ENCODE measurements at places on chromosomes 6 and 20.

DNA sequence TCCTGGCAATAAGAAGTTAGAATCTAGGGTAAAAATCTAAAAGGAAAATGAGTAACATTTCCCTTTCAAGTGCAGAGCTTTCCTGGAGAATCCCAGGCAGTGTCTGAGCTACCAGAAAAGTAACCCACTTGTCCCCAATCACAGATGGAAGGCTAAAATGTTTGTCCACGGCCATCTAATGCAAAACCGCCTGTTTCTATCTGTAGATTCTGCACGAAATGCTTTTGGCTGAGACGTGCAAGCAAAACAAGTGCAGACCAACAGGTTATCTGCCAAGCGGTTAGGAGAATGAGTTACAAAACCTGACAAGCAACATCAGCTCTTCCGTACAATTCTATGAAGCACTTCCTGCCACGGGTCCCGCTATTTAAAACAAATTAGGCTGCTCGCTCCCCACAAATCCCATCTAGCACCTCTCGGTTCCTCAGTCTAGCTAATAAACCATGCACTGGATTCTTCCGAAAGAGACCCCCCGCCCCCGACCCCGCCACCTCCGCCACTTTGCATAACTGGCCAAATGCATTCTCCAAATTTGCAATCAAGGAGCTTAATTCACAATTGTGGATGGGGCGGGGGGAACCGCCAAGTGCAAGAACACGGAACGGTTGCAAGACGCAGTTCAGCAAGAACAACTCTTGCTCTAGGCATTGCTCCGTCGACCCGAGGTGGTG, 1.4 kb downstream of the ELOVL5 start:
- no peak for DNase-seq

DNA sequence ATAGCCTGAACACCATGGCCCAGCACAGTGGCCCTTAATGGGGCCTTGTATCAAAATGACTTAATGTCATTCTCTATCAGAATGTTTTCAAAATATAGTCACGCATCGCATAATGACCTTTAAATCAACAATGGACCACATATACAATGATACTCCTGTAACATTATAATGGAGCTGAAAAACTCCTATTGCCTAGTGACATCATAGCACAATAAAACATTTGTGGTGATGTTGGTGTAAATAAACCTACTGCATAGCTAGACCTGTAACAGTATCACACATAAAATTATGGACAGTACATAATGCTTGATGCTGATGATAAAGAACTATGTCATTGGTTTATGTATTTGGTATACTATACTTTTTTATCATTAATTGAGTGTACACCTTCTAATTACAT, 9.3 kb downstream of the ELOVL5 start:
- DNase-seq, result no peak

- DNase-seq, result no peak
These were observed 1.7 kb downstream of the BNIP5 start for GRCh38 chr6:36334832-36335459.

DNA sequence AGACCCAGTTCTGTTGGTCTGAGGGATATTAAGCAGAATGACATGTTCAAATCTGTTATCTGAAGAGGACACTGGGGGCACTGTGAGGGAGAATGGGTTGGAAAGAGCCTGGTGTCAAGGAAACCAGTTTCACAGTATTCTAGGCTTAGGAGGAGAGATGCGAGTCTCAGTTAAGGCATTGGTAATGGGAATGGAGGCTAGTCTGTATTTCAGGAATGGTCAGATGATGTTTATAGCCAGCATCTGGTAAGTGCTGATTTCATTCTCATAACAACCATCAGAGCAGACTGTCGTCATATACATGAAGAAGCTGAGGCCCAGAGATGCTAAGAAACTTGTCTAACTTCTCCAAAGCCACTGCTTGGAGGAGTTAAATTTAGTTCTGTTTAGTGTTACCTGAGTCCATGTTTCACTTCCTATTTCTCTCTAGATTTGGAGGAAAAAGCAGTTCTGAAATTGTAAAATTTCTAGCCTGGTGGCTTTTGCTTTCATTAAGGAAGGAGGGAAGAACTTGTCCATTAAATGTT, 242.0 kb downstream of the ARID1B start:
- DNase-seq, result no peak

DNA sequence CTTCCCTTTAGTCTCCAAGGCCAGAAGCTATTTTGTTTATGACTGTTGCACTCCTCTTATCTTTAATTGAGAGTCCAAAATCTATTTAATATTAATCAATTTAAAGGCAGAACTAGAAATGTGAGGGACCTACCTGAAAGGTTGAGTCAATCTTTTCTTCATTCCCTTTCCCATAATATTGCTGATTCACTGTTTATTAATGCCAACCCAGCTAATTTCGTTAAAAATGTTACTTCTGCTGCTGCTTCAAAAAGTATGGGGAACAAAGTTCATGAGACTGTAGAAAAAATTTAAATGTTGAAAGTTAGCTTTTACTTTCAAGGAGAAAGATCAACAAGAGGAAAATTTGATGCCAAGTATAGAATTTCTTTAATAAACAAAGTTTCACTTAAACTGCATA, 365.3 kb downstream of the TENT5A start:
- no peak for DNase-seq

DNA sequence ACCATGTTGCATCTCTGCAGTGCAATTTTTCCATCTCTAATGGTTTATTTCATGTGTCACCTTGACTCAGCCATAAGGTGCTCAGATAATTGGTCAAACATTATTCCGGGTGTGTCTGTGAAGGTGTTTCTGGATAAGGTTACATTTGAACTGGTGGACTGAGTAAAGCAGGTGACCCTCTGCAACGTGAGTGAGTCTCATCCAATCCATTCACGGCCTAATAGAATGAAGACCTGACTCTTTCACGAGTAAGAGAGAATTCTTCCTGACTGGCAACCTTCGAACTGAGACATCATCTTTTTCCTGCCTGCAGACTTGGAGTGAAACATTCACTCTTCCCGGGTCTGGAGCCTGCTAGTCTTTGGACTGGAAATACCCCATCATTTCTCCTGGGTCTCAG, 77.1 kb upstream of the SLC22A23 start:
- no peak for DNase-seq

GRCh38 chr6:47168180-47168579, 126.0 kb upstream of the ADGRF1 start:
- no peak for DNase-seq

- peak; percentile 65 for DNase-seq
These were observed 19.6 kb upstream of the ABT1 start for GRCh38 chr6:26576929-26577719.

DNA sequence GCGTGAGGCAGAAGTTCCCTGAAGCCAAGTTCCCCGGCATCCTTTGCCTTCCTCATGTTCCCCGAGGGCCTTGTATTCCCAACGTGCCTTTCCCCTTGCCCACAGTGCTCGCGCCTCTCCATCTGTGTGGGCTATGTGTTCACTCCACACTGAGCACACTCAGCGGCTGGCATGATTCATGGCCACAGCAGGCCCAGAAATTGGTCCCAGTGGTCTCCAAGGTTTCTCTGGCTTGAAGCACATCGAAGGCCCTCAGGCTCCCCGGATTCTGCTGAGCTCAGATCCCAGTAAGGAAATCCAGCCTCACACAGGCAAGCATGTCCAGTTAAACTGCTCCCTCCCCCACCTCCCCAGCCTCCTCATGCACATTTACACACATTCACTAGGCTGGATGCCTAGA, 123.6 kb downstream of the ISM1 start:
- DNase-seq, result no peak

- DNase-seq, result no peak
These were observed 308.7 kb downstream of the PKHD1 start for GRCh38 chr6:51778666-51779065.

DNA sequence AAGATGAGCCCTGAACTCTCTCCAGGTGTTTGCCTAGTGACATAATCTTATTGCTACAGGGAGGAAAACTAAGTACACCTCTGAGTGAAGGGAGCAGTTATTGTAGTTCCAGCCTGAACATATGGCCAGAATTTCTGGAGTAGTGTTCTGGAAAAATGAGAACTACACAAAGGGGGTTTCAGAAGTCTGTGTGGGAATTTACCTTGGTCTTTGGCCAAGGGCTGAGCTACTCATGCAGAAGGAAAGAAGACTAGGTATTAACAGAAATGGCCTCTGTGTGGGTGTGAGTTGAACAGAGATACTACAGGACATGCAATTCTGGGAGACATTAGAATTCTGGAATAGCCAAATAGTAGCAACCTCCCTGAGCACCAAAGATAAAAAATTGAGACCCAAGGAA, 1009.7 kb upstream of the GJE1 start:
- DNase-seq, result no peak

- no peak for DNase-seq
These were observed 24.7 kb downstream of the KCNK17 start for GRCh38 chr6:39289490-39289889.

GRCh38 chr20:12395353-12395752, 477.7 kb downstream of the BTBD3 start:
- DNase-seq, result no peak

DNA sequence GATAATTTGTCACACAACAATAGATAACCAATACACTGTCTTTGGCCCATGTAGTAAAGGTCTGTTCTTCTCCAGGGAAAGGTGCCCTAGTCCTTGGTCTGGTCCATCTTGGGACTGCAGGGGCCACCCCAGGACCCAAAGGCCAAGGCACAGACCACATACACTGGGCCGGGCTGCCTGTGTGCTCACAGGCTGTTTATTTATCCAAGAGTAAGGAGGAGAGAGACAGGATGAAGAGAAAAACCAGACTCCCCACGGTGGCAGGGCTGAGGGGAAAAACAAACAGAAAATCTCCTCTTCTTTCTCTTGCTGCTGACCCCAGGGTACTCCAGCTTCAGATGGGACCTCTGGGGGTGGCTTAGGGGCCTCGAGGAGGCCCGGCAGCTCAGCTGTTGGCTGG, 6.5 kb upstream of the CDK5RAP1 start:
- no peak for DNase-seq

DNA sequence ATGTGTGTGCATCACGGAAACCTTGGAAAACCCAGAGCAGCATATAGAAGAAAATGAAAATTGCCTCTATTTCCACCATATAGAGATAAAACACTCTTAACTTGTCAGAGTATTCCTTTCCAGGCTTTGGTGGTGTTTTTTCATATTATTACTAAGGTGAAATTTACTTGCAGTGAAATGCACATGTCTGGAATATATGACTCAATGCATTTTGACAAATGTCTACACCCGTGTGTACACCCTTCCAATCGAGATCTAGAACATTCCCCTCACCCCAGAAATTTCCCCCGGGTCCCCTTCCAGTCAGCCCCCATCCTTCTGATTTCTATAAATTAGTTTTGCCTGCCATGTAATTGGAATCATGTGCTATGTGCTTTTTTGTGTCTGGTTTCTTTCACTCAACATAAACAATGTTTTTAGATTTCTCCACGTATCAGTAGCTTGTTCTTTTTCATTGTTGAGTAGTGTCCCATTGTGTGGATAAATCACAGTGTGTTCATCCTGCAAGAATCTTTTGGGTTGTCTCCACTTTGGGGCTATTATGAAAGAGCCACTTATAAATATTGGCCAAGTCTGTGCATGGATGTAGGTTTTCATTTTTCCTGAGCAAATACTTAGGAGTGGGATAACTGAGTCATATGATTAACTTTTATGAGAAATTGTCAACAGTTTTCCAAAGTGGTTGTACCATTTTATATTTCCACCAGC, 19.9 kb upstream of the PREX1 start:
- DNase-seq, result no peak

- no peak for DNase-seq
These were observed 64.5 kb downstream of the CDC5L start for GRCh38 chr6:44451803-44452695.

- DNase-seq, result no peak
These were observed 24.0 kb downstream of the CTCFL start for GRCh38 chr20:57500962-57501361.

DNA sequence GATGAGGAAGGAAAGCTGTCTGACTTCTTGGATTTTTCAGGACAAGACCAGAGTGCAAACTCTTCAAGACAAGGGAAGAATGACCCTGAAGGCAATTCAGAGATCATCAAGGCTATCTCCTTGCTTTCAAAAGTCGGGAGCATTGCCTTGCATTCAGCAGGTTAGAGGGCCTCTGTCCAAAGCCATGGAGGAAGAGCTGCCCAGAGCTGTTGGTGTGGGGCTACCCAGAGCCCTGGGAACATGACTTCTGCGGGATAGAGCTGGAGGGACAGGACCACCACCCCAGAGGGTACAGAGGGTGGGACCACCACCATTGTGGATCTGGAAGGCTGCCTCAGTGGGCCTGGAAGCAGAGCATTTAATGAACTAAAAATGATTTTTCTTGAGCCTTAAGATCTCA, 5.2 kb upstream of the SRXN1 start:
- no peak for DNase-seq

GRCh38 chr6:105611606-105612005, 208.7 kb upstream of the PREP start:
- no peak for DNase-seq

GRCh38 chr6:79010422-79010821, 67.6 kb downstream of the PHIP start:
- DNase-seq, result no peak

GRCh38 chr20:21513181-21513663, 642 bp downstream of the NKX2-2 start:
- no peak for DNase-seq

DNA sequence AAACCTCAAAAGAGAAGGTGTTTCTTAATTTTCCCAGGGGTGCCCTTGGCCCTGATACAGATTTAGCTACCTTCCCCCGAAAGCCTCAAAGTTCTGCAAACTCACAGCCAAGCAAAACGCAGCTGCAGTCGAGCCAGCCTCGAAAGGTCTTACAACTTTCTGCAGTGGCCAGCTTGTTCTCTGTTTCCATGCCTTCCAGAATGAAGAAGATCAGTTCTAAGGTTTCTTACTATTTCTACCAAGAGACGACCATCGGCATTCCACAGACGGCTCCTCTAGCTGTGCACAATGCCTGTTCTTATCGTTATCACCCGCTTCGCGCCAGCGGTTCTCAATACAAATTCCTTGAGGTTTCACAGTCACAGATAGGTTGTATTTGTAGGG, 28.5 kb upstream of the CCR6 start:
- no peak for DNase-seq
